Mononuclear cell (primary cell): ENCODE measurements at places on chromosomes 3 and 15. TPM values are rescaled to one million over a fixed set of nuclear protein-coding genes. Genes with fewer than 3 reads are reported as not detected.

The CCDC71 gene
- 15.4 TPM for total RNA-seq

The DAPK2 gene
- total RNA-seq: 2.2 TPM

The PHC3 gene
- total RNA-seq: 152 TPM

The CFAP91 gene
- total RNA-seq: 0.21 TPM

The MUC4 gene
- under 0.01 TPM for total RNA-seq

The FAM227B gene
- 4.5 TPM for total RNA-seq

The TF gene
- total RNA-seq: not detected

The C3orf20 gene
- total RNA-seq: 0.21 TPM

The PLCH1 gene
- 0.94 TPM for total RNA-seq

The JMJD7 gene
- 9.1 TPM for total RNA-seq

The NR2E3 gene
- total RNA-seq: not detected

The UACA gene
- total RNA-seq: 2.5 TPM

The ENTPD3 gene
- total RNA-seq: 0.10 TPM

The GOLGA6D gene
- total RNA-seq: not detected

The ZPLD1 gene
- not detected for total RNA-seq

The CEP19 gene
- 0.73 TPM for total RNA-seq

The SLC33A1 gene
- total RNA-seq: 30.3 TPM
